ENCODE measurements at places on chromosomes 3 and 15.

DNA sequence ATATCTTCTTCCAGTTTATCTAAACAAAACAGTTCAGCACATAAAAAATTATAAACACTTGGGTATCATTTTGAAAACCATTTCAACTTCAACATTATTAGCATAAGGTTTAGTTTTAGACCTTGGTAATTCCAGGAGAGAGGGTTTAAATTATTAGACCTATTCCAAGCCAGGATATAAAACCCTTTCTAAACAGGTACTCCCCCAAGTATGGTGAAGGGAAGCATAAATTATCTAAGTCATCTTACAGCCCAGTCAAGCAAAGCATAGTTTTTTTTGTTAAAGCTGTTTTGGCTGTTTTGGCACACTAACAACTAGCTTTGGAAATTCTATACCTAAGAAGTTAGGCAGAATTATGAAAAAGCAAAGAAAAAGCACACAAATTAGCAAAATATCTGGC lies 87.3 kb downstream of the FBN1 start:
- no peak for DNase-seq

DNA sequence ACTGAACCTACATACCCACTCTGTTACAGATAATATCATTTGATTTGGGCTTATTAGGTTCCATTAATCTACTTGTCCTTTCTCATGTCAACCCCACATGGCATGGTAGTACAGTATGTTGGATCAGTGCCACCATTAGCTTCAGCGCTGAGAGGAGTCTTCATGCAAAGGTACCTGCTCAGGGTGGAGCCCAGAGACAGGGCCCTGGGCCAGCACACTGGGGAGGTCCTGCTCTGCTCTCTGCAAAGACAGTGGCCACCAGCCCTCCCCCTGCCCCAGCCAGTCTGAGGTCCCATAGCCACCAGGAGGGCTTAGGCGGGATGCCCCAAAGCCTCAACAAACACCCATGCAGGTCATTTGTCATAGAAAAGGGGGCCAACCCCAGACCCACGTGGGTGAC lies 71.0 kb downstream of the ATP10A start:
- no peak for DNase-seq

GRCh38 chr3:132629928-132630327 lies 29.7 kb downstream of the ACAD11 start:
- no peak for DNase-seq

- DNase-seq, result no peak
Measured at GRCh38 chr15:56052395-56053045, 59.1 kb upstream of the NEDD4 start.

DNA sequence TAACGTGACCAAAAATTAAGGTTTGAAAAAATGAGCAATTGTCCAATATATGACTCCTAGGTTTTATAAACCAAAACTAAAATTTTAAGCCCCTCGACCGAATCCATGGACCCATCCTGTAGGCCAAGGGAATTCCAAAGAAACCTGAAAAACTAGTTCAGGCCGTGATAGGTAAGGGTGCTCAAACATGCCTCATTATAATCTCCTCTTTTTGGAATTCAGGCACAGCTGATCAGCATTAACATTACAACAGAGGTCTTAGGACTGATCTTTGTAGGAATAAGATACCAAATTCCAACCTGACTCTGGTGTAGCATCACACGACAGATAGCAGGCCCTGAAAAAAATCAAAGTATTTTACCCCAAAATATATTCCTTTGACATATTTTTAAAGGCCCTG lies 155.7 kb downstream of the NEK10 start:
- no peak for DNase-seq

GRCh38 chr3:123523023-123523412 lies 61.8 kb downstream of the HACD2 start:
- DNase-seq, result no peak

GRCh38 chr3:80451393-80451792 lies 683.6 kb upstream of the ROBO1 start:
- DNase-seq, result no peak

GRCh38 chr3:100150473-100150872 lies 36.2 kb upstream of the FILIP1L start:
- no peak for DNase-seq

DNA sequence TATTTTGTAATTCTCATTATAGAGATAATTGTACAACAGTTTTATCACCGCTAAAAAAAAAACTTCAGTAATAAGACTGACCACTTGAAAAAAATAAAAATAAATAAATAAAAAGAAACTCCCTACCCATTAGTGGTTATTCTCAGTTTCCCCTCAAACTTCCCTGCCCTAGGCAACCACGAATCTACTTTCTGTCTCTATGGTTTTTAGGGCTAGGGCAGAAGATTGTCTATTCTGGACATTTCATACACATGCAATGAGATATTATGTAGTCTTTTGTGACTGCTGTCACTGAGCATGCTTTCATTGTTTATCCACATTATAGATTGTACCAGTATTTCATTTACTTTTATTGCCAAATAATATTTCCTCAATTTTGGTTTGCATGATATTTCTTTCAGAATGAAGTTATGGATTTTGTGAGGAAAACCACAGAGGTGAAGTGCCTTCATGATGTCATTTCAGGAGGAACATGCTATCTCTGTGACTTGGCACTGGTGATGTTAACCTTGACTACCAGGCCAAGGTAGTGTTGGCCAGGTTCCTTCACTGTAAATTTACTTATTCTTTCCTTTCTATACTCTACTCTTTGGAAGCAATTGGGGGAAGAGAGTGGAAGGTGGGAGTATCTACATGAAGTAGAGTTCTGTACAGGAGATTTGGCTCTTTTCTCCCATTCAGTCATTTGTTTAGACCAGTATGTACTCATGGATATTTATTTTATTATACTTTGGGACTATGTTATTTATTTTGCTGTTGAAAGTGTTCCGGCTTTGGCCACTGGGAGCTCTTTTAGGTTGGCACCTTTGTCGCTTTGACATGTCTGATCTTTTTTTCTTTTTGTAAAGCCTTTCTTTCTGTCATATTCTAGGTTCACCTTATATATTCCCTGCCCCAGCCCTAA lies 86.3 kb downstream of the GMPS start:
- no peak for DNase-seq

GRCh38 chr3:122268257-122269024 lies 56.6 kb upstream of the CSTA start:
- no peak for DNase-seq

DNA sequence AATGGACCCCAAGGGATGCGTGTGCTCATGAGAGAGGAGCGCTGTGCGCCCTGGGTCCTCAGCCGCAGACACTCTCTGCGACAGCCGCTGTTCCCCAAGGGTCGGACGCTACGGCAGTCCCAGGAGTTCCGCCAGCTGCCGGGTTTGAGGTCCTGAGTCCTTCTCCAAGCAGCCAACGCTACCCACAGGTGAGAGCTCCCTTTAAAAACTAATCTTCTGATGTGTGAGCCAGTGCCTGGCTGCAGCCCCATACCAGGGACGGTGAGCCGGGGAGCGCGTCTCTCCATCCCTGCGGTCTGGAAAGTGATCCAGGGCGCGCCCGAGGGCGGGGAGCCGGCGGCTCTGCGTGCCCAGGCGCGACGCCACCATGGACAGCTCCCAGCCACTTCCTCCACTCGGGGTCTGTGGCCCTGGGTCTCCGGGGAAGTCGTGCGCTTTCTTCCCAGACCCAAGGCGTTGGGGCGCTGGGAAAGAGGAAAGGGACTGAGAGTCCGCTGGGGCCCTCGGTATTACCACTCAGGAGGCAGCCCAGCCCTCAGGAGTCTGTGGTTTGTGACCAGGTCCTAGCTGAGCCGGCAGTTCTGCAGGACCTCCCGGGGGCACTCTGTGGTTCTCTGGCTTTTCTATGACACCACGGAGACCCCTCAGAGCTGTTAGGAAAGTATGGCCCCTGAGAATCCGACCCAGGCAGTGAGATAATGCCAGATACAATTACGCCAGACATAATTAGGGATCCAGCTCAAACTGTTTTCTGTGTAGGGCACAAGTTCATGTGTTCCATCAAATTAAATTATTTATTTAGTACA lies 1.4 kb downstream of the CEMIP start:
- DNase-seq, result no peak

- no peak for DNase-seq
Measured at GRCh38 chr3:98328933-98329332, 24.7 kb upstream of the OR5K4 start.

DNA sequence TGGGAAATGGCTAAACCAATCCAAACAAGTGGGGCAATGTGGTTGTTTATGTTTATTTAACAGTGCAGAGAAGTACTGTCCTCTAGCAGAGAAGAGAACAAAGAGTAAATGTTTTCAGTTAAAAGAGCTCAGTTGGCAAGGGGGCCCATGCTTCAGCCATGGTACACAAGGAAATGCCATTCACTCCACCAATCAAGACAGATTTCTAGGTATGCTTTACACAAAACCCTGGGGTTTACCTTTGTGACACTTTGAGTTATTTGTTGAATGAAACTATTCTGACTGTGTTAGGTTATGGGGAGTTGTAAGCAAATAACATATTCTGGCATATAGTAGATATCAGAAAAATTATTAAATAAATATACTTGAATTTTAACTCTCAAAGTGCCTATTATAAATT lies 228.5 kb upstream of the MME start:
- no peak for DNase-seq

- no peak for DNase-seq
Measured at GRCh38 chr15:47188758-47189507, 528.4 kb upstream of the SEMA6D start.

- DNase-seq, result no peak
Measured at GRCh38 chr15:49163678-49164077, 6.4 kb upstream of the GALK2 start.

DNA sequence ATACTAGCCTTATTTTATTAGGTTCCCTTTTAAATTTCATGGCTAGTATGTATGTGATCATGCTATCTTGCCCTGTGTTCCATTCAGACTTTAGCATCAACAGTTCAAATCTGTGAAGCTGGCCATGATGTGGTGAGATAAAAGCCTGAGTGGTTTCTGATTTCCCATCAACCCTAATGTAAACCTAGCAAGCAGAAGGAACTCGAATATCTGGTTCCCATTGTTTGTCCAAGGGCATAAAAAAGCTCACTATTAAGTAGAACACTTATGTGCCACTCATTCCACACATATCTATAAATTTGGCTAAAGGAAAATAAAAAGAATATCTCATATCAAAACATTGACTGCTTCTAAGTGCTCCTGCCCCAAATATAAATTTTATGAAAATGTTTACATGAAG lies 311.7 kb downstream of the CADM2 start:
- no peak for DNase-seq
